ENCODE measurements at places on chromosomes 5 and 9.

- no peak for DNase-seq
Observed at GRCh38 chr9:13567833-13568232, 288.3 kb upstream of the MPDZ start.

- DNase-seq: no peak
Observed at GRCh38 chr5:37552770-37553719, 173.9 kb downstream of the WDR70 start.

GRCh38 chr5:141039517-141039916, 11.7 kb upstream of the PCDHB1 start:
- DNase-seq: no peak

- DNase-seq: no peak
Observed at GRCh38 chr5:14449052-14449661, 132.4 kb upstream of the OTULINL start.

DNA sequence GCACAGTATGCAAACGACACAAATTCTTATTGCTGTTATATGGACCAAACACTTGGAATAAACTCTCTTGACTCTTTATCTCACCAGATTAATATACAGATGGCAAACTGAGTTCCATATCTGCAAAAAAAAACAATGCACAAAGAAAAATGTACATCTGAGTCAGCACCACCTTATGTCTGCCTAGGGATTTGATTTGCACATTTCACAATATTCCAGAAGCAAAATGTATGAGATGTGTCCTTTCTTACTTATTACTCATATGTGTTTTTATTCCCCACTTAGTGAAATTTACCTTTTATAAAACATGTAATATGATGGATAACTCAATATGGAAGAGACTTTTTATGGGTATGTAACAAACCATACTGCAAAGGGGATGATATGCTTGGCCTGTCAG, 236.9 kb downstream of the GLIS3 start:
- DNase-seq: no peak

- DNase-seq: no peak
Observed at GRCh38 chr5:68922172-68922987, 171.4 kb upstream of the SLC30A5 start.

GRCh38 chr5:151134228-151134627, 23.4 kb downstream of the ANXA6 start:
- no peak for DNase-seq

- no peak for DNase-seq
Observed at GRCh38 chr5:179464631-179465030, 85.7 kb upstream of the RUFY1 start.

GRCh38 chr5:174311531-174312269, 266.2 kb downstream of the NSG2 start:
- DNase-seq: no peak

- DNase-seq: no peak
Observed at GRCh38 chr5:160601046-160601445, 179.4 kb downstream of the PTTG1 start.

GRCh38 chr5:119582987-119583386, 46.4 kb upstream of the FAM170A start:
- DNase-seq: no peak

DNA sequence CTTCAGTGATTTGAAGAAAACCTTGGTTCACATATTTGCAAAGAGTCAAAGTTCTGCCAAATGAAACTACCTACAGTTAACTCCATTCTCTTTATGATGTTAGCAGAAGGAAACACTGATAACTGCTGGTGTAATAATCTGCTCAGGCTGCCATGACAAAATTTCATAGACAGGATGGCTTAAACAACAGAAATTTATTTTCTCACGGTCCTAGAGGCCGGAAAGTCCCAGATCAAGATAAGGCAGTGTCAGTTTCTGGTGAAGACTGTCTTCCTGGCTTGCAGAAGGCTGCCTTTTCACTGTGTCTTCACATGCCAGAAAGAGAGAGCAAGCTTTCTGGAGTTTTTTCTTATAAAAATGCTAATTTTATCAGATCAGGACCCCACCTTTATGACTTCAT, 102.4 kb upstream of the PARP8 start:
- no peak for DNase-seq

DNA sequence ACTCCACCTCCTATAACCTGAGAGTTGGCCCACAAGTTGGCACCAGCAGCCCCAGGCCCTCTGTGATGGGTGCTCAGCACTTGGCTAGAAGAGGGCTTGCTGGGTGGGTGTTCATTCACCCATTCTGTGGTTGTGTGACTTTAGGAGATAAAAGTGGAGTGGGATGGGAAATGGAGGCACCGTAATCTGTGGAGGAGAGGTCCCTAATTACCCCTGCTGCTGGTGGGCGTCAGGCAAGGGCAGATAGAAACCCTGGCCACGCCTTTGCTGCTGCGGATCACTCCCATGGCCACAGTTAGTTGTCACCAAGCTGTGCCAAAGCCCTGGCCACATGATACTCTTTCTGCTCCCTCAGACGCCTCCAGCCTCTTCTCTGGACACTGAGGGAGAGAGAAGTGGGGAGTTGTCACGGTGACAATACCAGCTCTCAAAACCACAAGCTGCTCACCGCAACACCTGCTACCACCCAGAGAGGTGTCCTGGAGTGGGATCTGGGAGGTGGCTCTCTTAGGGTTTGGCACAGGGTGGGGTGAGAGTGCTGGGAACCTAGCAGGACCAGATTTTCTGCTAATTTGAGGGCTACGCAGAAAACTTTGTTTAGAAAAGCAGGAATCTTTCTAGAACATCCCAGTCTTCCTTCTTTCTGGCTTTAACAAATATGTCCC, 12.0 kb upstream of the NEUROG1 start:
- no peak for DNase-seq

DNA sequence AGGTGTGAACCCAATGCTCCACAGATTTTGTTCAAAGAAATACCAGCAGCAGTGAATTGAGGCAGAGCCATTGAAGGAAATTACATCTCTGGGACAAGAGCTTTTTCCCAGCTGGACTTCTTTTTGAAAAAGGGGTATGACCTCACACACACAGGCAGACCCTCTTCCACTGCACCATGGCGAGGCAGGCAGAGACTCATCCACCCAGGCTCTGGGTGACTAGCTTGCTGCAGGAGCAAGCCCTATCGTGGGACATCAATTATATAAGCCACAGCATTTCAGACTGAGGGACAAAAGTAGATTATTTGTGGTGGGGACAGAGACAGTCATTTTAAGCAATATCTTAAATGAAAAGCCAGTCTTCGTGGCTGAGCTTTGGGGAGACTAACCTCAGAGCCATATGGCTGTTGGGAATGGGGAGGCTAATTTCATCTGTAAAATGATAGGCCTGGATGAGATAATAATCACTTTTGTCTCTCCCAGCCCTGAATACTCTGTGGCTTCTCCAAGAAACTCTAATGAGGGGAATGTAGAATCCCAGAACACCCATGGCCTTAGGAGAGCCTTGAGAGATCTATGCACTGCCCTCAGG, 113.1 kb upstream of the TNC start:
- DNase-seq: no peak

DNA sequence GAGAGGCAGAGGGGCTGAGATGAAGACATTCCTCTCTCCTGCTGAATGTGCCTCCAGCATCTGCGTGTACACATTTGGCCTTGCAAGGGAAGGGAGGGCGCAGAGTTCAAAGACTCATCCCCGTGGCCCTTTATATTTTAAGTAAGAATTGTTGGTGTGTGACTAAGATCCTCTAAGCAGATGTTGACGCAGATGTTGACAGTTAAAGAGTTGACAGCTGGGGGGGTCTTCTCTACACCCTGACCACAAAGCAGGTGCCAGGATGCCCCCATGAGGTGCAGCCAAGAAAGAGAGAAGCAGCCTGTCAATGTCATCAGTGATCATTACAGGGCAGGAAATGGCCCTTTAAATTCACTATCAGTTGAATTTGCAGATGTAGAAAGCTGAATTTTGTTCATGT, 262.9 kb downstream of the IRX1 start:
- no peak for DNase-seq

DNA sequence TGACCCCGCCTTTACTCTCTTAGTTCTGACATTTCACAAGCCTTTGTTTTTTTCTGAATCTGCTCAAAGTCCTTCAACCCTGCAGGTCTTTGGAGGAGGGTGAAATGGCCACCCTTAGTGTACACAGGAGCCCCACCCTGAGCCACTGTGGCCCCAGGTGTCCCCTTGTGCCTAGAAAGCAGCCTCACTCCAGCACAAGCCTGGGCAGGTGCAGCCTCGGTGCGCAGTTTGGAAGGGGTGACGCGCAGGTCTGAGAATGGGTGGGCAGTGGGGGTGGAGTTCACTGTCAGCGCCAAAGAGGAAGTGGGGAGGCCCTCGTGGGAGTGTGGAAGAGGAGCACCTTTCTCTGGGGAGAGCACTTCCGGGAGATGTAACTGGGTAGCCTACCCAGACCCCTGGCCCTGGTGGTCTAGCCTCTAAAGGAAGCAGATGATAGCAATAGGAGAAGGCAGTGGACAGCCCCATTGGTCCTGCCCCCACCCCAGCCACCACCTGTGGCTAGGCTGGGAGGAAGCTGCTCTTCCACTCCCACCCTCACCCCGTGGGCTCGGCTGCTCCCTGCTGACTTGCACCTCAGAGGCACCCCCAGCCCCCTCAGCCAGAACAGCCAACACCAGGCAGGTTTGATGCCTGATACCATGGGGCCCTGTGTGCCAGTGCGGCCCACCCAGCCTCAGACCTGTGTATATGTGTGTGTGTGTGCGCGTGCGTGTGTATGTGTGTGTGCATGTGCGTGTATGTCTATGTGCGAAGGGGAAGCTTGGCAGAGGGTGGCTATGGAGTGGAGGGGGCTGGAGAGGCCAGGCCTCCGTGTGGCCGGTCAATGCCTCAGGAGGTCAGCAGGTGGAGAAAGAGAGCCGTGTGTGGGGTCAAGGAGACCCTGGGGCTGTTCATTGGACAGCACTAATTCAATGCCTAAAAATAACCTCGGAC, 16.8 kb upstream of the DAB2IP start:
- no peak for DNase-seq

- no peak for DNase-seq
Observed at GRCh38 chr5:89721931-89722330, 687.6 kb downstream of the CETN3 start.

GRCh38 chr5:37580106-37580505, 201.0 kb downstream of the WDR70 start:
- no peak for DNase-seq

DNA sequence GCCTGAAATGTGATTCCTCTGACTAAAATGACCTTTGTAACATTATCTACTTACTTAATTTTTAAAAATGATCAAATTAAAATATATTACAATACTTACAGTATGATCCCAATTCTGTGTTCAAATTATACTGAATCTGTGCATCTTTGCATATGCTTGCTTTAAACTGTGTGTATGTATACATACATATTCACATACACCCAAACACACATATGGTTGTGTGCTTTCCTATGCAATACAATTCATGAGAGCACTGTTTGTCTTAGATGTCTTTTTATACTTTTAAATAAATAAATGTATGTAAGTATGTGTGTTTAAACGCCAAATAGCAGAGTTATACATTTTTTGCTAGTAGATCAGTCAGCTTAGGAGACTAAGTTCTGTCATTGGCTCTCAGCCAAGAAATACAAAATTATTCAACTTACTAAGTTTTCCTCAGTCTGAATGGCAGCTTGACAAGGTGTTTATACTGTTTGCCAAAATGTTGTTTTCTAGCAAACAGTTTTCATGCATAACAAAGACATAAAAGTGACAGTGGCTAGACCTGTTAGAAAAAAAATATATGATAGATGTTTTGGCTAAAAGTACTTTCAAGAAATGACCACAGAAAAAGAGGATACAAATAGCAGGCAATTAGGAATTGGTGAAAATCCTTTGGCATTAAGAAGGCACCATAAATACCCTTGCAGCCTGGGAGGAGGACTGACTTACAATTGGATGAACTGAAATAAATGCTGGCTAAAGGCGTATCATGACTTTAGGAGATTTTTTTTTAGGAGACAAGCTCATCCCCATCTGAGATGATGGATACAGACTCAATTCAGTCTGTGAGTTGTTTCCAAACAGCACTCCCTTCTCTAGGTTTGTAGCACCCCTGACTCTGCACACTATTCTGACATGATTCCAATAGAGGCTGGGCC, 7.9 kb downstream of the TICAM2 start:
- no peak for DNase-seq

DNA sequence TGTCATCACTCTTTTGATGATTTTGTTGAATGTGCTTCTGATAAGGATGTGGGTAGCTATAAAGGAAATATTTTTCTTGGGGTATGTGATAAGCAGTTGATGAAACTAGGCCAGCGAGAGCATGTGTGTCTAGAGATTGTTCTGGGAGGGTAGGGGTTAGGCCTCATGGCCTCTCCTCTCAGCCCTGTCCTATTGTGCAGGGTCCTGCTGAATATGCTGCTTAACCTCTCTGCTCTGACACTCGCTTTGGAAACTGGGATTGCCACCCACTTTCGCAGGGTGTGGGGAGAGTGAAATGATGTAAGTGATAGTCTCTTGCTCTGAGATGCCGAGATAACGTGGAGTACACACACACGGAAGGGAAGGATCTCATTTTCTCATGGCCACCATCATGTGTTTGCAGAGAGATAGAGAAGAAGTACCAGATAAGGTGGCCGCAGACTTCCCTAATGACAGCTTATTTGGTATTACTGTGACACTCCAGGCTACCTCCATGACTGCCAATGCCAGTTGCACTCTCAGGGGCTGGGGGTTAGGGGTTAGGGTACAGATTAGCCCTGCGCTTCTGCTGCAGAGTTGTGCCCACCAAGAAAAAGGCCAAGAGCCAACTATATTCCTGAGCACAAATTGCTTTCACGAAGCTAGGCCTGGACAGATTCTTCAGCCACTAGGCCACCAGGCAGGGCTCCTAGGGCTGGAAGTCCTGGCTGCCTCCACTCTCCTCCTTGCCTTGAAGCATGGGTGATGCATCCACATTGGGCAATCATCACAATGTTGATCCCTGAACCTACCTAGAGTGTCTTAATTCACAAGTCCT, 25.2 kb upstream of the TNFAIP8 start:
- no peak for DNase-seq

DNA sequence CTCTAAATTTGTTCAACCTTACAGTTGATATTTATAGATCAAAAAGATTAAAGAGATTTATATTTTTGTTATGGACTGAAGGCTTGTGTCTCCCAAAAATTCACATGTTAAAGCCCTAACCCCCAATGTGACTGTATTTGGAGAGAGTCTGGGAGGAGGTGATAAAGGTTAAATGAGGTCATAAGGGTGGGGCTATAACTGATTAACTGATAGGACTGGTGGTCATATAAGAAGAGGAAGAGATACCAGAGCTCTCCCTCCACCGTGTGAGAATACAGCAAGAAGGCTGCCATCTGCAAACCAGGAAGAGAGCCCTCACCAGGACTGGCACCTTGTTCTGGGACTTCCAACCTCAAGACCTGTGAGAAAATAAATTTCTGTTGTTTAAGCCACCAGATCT, 264.3 kb downstream of the ENC1 start:
- DNase-seq: no peak

DNA sequence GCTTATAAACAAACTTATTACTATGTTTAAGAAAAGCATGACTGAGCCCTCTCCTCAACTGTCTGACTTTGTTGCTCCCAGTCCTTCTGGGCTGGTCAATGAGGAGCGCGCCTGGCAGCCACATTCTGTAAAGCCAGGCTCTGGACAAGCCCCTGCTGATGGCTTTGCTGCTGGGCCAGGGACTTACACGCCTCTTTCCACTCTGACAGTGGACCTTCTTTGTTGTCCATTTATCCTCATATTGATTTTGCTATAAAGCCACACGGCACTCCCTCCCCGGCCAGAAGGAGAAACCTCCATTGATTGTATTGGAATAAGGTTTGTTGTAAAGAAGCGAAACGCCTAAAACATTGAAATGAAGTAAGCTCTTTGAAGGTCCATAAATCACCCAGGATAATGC, 50.6 kb downstream of the C5orf15 start:
- no peak for DNase-seq

Measured in stimulated activated CD8-positive, alpha-beta memory T cell treated with anti-CD3 and anti-CD28 coated beads, Interleukin-15, amount 100 ng/mL, for 4 hours (primary cell).